Calu3 (cell line): ENCODE measurements at places on chromosomes 5 and 9. TPM values are rescaled to one million over a fixed set of nuclear protein-coding genes. Genes with fewer than 3 reads are reported as not detected.
A peak's percentile ranks its signal among the peaks of the same experiment; 100 is the strongest.

The MSX2 gene
- total RNA-seq: 8.4 and 10.4 TPM in 2 replicates

The SPINK13 gene
- not detected in 2 replicates for total RNA-seq

The GFI1B gene
- total RNA-seq: not detected in 2 replicates

The NOXA1 gene
- total RNA-seq: 12.0 and 12.3 TPM in 2 replicates

The LCN15 gene
- total RNA-seq: not detected in 2 replicates

The ERMP1 gene
- 28.4 and 29.7 TPM in 2 replicates for total RNA-seq

The RGMB gene
- total RNA-seq: 34.5 and 35.8 TPM in 2 replicates

DNA sequence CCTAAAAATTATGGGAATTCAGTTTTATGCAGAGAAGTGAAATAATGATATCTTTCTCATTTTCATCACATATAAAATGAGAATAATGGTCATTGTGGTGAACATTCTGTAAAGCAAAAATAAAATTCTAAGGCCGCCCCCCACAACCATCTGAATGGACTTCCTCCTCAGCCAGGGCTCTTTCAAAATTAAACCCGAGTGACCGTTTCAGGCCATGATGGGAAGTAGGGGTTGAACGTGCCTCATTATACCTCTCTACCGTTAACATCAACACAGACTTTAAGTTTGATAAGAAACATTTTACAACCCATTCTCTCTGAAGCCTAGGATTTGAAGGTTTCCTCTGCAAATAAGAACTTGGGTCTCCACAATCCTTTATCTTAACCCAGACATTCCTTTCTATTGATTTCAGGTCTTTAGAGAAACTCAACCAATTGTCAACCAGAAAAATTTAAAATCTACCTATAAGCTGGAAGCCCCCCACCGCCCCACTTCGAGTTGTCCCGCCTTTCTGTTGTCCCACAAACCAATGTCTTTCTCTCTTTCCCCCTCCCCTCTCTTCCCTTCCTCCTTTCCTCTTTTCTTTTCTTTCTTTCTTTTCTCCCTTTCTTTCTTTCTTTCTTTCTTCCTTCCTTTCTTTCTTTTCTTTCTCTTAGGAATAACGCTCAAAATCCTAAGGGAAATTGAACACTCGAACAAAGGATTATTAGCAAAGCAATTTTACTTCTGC, 1.7 kb upstream of the TMCO6 start:
- no peaks in the 10 kb centered on the region for H3K27me3 ChIP-seq
- peaks cover 48% of the 10 kb centered on the region for H3K4me1 ChIP-seq
- no peak overlapping the region for H3K27ac ChIP-seq
- H3K36me3 ChIP-seq: peaks cover 37% of the 10 kb centered on the region

- no peak overlapping the region for H3K27ac ChIP-seq
- DNase-seq: no peak
- no peak overlapping the region for H3K4me3 ChIP-seq
- H3K36me3 ChIP-seq: no peaks in the 10 kb centered on the region
- peaks cover 43% of the 10 kb centered on the region for H3K27me3 ChIP-seq
These were observed 42.7 kb upstream of the AKNA start for GRCh38 chr9:114430457-114430856.

GRCh38 chr9:89562186-89562814, 42.5 kb upstream of the GADD45G start:
- peaks cover 4% of the 10 kb centered on the region for H3K36me3 ChIP-seq
- peaks cover 18% of the 10 kb centered on the region for H3K4me1 ChIP-seq
- H3K27ac ChIP-seq: peak overlapping the region; percentile 23
- peak; percentile 45 for DNase-seq
- H3K27me3 ChIP-seq: no peaks in the 10 kb centered on the region

DNA sequence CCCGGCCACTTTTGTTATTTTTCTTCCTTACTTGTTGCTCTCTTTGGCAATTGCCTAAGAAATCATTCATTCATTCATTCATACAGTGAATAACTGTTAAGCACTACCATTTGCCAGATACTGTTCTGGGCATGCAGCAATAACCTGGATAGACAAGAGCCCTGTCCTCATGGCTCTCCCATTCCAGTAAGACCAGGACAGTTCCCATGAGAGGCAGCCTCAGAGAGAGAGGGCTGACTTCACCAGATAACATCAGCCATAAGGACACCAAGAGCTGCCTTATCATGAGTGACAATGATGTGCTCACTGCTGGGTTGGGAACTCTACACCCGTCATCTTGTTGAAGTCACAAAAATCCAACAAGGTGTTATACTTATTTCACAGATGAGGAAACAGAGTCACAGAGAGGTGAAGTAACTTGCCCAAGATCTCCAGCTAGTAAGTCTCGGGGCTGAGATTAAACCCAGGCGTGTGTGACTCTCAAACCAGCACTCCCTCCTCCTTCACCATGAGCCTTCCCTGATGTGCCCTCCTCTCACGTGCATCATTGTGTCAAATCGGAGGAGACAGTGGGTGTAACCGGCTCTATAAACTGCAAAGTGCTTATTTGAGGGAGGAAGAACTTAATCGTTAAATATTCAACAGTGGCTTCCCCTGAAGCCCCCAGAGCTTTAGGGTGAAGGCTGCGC, 61.1 kb upstream of the TBC1D2 start:
- no peak overlapping the region for H3K4me3 ChIP-seq
- H3K27ac ChIP-seq: no peak overlapping the region
- H3K4me1 ChIP-seq: no peaks in the 10 kb centered on the region
- H3K36me3 ChIP-seq: no peaks in the 10 kb centered on the region
- DNase-seq: no peak

DNA sequence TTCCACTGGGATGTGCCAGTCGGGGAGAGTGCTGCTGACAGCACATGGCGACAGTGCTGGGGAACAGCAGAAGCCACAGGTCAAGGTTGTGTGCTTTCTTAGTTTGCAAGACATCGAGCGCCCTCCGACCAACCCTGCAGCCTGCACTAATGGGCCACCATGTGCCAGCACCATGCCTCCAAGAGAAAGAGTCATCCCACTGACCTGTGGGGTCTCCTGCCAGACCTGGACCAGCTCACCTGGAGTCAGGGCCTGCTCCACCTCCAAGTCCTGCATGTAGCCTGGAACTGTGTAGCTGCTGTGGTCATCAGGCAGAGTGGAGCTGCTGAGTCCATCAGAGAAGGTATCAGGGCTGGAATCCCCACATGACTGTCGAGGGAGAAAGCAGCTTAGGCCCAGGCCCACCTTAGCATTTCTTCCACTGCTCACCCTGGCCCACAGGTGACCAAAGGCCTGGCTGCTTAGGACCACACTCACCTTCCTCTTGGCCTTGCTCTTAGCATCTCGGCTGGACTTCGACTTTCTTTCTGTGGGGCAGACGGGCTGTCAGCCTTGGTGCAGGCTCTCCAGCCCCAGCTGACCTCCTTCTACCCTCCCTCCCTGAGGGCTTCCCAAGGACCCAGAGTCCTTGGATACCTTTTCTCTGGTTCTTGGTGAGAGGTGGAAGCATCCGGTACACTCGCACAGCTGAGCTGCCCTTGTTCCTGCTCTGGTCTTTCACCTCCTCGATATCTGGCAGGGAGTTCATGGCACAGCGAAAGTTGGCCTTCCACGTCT, 4.1 kb downstream of the IRF1 start:
- no peak overlapping the region for H3K4me3 ChIP-seq
- peaks cover 16% of the 10 kb centered on the region for H3K4me1 ChIP-seq
- no peak overlapping the region for H3K27ac ChIP-seq
- peaks cover 82% of the 10 kb centered on the region for H3K36me3 ChIP-seq
- no peak for DNase-seq

DNA sequence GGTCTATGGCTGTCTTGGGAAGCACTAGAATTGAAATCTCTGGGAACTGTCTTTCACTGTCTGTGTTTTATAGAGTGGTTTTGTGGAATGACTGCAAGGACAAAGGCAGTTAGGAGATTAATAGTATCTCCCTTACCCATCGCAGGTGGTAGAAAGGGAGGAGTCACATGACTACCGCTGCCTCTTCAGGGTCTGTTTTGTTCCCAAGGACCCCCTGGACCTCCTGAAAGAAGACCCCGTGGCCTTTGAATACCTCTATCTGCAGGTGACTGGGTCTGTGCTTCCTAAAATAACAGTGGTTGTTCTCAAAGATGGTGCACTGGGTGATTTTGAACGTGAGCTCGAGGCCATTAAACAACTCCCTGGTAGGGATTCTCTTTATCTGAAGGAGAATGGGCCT, 22.8 kb upstream of the TRMT10B start:
- DNase-seq: no peak
- no peak overlapping the region for H3K27ac ChIP-seq
- H3K4me3 ChIP-seq: no peak overlapping the region
- H3K36me3 ChIP-seq: no peaks in the 10 kb centered on the region
- peaks cover 54% of the 10 kb centered on the region for H3K27me3 ChIP-seq

GRCh38 chr5:79030663-79031484, 38.6 kb downstream of the DMGDH start:
- no peak overlapping the region for H3K4me3 ChIP-seq
- no peaks in the 10 kb centered on the region for H3K27me3 ChIP-seq
- no peaks in the 10 kb centered on the region for H3K36me3 ChIP-seq
- no peak overlapping the region for H3K27ac ChIP-seq
- no peak for DNase-seq
- H3K4me1 ChIP-seq: peaks cover 9% of the 10 kb centered on the region

- H3K36me3 ChIP-seq: peaks cover 39% of the 10 kb centered on the region
- no peak overlapping the region for H3K27ac ChIP-seq
- no peaks in the 10 kb centered on the region for H3K27me3 ChIP-seq
- H3K4me3 ChIP-seq: no peak overlapping the region
- peaks cover 15% of the 10 kb centered on the region for H3K4me1 ChIP-seq
These were observed 8.7 kb upstream of the AHRR start for GRCh38 chr5:312845-313244.
